Osteoblast (primary cell): ENCODE measurements at places on chromosomes 7 and 10. TPM values are rescaled to one million over a fixed set of nuclear protein-coding genes. Genes with fewer than 3 reads are reported as not detected.

GRCh38 chr7:99772565-99772964 is 11.4 kb downstream of the CYP3A4 start:
- DNase-seq: no peak

DNA sequence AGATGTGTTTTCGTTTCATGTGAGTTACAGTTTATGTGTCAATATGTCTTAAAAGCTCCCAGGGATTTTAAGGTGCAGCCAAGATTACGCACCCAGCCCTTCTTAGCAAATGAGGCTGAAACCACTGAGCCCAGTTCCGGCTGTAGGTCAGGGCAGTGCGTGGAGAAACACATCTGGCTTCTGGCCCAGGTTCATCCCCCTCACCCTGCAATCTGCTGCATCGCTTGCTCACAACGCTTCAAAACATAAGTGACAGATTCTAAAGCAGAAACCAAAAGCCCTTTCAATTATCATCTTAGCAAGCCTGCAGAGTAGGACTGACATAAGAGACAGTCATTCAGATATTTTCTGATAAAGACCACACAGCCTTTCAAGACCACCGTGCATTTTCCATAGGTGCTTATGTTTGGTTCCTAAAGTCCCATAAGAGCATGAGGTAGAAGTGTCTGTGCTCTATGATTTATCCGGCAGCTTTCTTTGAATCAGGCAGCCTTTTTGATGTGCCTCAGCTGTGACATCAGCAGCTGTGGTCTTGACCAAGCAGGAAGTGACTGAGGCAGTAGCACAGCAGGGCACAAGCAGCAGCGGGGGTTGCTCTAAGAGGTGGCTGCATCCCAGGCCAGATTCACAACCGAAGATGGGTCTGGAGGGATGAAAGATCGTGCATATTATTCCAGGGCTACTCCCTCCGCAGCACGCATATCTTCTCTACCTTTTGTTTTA is 72.1 kb upstream of the LYZL2 start:
- DNase-seq: peak; percentile 45

- DNase-seq: no peak
These were observed 183.7 kb upstream of the AUTS2 start for GRCh38 chr7:69414555-69414954.

- no peak for DNase-seq
These were observed 1221.5 kb upstream of the SORCS1 start for GRCh38 chr10:108385963-108386362.

DNA sequence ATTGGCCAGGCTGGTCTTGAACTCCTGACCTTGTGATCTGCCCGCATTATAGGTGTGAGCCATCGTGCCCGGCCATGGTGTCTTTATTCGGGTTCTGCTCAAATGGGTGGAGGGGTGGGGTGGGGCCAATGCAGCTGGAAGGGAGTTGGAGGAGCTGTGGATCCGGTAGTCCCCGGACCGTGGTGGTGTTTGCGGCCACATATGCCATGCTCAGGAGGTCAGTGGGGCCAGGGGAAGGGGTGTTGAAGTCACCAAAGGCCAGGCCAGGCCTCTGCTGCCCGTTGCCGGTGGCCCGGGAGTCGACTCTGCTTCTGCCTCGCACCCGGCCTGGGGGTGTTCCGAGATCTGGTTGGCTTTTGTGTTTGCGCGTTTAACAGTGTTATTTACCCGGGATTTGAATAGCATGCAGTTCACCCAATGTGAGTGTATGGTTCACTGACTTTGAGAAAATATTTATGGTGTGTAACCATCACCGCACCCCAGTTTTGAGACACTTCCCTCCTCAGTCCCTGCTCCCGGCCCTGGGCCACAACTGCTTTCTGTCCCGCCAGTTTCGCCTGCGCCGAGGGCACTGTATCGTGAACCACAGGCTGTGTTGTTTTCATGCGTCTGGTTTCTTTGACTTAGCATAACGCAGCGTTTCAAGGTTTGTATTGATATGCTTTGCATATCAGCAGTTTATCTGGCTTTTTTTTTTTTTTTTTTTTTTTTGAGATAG is 10.7 kb downstream of the INPP5A start:
- no peak for DNase-seq

- DNase-seq: peak; percentile 34
These were observed 58.8 kb downstream of the SHOC2 start for GRCh38 chr10:110978204-110978603.

DNA sequence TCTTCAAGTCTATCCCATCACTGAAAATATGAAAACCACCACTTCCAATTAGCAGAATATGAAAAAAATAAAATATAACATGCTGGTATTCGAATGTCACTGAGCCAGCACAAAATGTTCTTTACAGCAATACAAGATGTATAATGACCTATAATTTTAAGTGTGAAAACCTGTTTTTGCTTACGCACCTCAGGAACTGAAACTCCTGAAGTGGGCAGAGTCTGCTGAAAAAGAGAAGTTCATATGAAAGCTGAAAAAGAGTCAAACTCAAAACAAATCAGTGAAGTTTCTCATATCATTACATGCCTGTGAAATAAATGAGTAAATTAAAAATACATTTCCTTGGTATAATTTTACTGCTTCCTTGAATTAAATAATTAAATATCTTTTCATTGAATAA is 272.5 kb downstream of the DGKB start:
- no peak for DNase-seq

Gene TBC1D12
- total RNA-seq: 38.6 and 43.1 TPM in 2 replicates

- DNase-seq: no peak
These were observed 103.1 kb upstream of the RPA3 start for GRCh38 chr7:7821517-7821916.

Gene LIPM
- not detected in 2 replicates for total RNA-seq

Gene AMPH
- total RNA-seq: 1.1 and 4.4 TPM in 2 replicates

Gene SCART1
- 5.1 and 5.6 TPM in 2 replicates for total RNA-seq

- DNase-seq: no peak
These were observed 223.2 kb upstream of the LRRN3 start for GRCh38 chr7:110867771-110868170.

- DNase-seq: peak; percentile 62
These were observed 701 bp downstream of the STK17A start for GRCh38 chr7:43583424-43584194.

Gene UCMA
- total RNA-seq: not detected in 2 replicates

Gene ZNF518A
- 13.4 and 15.6 TPM in 2 replicates for total RNA-seq

Gene CEP55
- 4.7 TPM in 2 replicates for total RNA-seq

DNA sequence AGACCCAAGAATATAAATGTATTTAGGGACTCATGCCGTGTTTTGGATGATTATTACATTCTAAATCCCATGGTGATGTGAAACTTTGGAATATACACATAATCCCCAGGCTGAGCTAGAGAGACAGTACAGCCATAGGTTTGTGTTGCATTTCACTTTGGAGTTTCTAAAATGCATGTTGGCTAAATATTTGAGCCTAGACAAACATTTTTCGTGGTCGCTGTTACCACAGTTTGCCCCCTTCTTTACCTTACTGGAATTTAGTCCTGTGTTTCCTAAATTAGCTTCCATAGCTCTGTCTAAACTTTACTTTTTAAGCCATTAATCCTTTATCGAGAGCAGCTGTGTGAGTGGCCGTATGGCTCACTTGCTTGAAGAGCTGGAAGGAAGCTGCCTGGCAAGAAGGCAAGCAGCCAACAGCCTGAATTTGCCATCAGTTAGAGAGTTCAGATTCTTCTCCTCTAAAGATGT is 192.0 kb downstream of the BICC1 start:
- no peak for DNase-seq

Gene VGF
- total RNA-seq: 0.36 TPM in 1 of 2 replicates, not detected in the other

DNA sequence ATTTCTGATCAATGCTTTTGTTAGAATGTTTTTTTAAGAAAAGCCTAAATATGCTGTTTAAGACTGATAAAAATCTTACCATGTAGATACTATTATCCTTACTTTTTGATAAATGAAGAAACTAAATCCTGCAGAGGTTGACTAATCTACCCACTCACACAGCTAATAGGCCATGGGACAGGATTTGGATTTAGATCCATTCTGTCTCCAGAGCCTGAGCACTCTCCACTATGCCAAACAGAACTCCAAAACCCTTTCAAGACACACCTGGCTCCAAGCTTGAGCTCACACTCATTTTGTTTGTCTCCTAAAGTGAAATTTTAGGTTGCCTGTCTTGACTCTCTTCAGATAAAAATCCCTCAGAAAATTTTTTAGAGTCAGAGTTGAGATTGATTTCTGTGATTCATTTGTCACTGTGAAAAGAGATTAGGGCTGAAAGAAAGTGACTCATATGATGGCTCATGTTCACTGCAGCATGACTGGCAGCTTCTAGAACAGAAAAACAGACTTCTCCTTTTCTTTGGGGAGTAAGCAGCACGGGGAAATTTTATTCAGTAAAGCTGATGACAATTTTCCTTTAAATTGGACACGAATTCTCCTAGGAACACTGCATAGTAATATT is 132.3 kb upstream of the POT1 start:
- peak; percentile 14 for DNase-seq

Gene SLC16A12
- total RNA-seq: under 0.01 TPM in 2 replicates

Gene LIPN
- not detected in 2 replicates for total RNA-seq

Gene C10orf62
- 0.29 and 0.36 TPM in 2 replicates for total RNA-seq

Gene HOXA9
- 15.3 and 19.5 TPM in 2 replicates for total RNA-seq

Gene UFSP1
- 4.7 and 5.8 TPM in 2 replicates for total RNA-seq

Gene HMX3
- not detected in 2 replicates for total RNA-seq

Gene DRGX
- under 0.01 TPM in 1 of 2 replicates, not detected in the other for total RNA-seq

- no peak for DNase-seq
These were observed 48.7 kb downstream of the SEMA3A start for GRCh38 chr7:84145892-84146291.

DNA sequence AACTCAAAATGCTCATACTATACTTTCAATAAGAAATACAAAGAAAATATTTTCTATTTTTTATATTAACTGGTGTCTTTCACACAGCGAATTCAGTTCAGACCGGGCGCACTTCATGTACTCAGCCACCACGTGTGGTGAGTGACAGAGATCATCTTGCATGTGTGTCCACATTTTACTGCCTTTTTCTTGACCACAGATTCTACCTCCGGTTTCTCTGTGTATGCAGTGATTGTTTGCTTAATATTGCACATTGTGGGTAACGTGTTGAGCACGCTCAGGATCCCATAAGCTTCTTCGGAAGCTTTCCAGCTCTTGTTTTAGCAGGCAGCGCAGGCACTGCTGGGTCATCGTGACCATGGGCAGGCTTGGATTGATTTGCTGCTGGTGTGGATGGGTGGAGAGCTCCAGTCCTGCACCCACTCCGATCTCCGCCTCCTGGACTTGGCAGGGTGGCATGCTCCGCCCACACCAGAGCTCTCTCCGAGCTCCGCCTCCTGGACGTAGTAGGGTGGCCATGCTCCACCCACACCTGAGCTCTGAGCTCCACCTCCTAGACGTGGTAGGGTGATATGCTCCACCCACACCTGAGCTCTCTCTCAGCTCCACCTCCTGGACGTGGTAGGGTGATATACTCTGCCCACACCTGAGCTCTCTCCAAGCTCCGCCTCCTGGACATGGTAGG is 253.3 kb downstream of the DIP2C start:
- DNase-seq: no peak

- DNase-seq: no peak
These were observed 104.3 kb downstream of the NRBF2 start for GRCh38 chr10:63237396-63237795.

Gene OR6V1
- total RNA-seq: not detected in 2 replicates

- DNase-seq: peak; percentile 86
These were observed 24.1 kb downstream of the WDR86 start for GRCh38 chr7:151385626-151386300.

DNA sequence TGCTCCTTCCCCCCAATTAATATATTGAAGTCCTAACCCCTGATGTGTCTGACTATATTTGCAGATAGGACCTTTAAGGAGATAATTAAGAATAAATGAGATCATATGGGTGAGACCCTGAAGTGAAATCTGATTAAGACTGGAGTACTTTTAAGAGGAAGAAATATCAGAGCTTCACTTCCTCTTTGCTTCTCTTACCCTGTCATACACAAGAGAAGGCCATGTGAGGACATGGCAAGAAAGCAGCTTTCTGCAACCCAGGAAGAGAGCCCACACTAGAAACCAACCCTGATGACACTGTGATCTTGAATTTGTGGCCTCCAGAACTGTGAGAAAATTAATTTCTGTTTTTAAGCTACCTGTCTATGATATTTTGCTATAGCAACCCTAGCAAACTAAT is 44.2 kb downstream of the JMJD1C start:
- DNase-seq: no peak

GRCh38 chr10:30057421-30057841 is 2.0 kb downstream of the JCAD start:
- no peak for DNase-seq

GRCh38 chr7:116829041-116829440 is 33.3 kb upstream of the CAPZA2 start:
- no peak for DNase-seq

DNA sequence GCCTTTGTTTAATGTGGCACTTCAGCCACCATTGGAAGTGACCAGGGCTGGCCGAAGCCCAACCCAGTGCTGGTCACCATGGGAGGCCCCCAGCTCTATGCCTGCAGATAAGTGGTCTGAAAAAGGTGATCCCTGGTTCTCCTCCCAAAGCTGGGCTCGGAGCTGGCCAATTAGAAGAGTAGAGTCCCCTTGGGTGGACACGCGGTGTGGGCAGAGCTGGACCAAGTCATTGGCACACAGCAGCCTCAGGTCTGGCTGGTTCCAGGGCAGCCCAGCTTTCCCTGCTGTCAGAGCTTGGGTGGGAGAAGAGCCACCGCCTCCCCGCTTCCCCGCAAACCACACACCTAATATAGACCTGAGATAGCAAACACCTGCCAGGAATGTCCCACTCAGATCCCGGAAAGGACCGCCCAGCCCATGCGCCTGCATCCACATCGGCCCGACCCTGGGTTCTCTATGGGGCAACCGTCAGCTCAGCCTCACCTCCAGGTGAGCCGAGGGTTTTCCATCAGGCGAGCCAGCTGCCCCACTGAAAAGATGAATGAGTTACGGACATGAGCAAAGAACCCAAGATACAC is 84.3 kb downstream of the TCERG1L start:
- DNase-seq: peak; percentile 60

- DNase-seq: no peak
These were observed 119.4 kb downstream of the GNAT3 start for GRCh38 chr7:80392229-80393169.

DNA sequence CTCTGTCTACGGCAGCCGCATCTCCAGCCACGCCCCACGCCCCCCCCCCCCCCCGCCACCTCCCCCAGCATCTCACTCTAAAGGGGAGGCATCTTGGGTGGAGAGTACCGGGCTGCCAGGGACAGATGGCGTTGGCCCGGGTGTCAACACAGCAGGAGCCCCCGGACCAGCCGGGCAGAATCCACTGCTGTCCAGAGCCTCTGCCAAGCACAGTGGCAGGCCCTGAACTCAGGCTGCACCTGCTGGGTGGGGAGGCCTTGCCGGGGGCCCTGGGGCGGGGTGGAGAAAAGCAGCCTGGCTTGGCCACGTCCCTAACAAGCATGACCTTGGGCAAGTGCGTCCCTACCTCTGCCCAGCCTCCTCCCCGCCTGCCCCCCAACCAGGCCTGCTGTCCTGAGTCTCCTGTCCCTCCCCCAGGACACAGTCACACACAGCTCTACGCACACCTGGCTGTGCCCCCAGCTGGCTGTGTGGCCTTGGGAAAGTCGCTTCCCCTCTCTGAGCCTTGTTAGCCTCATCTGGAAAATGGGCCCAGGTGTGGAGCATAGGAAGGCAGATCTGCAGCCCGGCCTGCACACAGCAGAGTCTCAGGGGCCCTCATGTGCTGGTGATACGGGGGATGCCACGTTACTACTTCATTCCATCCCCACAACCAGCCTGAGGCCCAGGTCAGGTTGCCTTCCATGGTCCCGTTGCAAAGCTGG is 45.2 kb downstream of the MICALL2 start:
- DNase-seq: no peak

Gene MEOX2
- total RNA-seq: 3.8 and 4.7 TPM in 2 replicates
